NCI-H2081 treated with DMSO at 0.1 percent for 48 hours (cell line): ENCODE measurements at places on chromosomes 3 and 15.

- no peak for DNase-seq
These were observed 172.5 kb downstream of the NSMCE3 start for GRCh38 chr15:29097168-29097567.

- no peak for DNase-seq
These were observed 15.2 kb downstream of the TRAIP start for GRCh38 chr3:49841126-49841696.

GRCh38 chr15:20665653-20666052 lies 124.1 kb upstream of the GOLGA6L6 start:
- no peak for DNase-seq

GRCh38 chr3:194744826-194745225 lies 59.1 kb downstream of the FAM43A start:
- no peak for DNase-seq

DNA sequence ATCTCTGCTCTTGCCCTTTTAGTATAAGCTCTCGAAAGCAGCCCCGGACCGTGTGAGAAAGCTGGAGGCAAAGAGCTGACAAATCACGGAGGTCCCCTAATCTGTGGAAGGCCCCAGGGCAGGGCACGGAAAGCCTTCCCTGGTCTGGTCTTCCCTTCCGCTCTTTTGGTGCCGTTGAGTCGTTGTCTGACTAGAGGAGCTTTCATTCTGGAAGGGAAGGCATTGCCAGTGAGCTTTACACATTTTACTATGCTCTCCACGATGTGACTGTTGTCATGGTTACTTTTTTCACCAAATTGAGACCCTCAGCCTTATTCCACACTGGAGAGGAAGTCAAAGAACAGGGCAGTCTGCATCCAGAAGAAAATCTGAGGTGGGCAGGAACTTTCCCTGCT lies 71.7 kb downstream of the CYP19A1 start:
- DNase-seq, result no peak

DNA sequence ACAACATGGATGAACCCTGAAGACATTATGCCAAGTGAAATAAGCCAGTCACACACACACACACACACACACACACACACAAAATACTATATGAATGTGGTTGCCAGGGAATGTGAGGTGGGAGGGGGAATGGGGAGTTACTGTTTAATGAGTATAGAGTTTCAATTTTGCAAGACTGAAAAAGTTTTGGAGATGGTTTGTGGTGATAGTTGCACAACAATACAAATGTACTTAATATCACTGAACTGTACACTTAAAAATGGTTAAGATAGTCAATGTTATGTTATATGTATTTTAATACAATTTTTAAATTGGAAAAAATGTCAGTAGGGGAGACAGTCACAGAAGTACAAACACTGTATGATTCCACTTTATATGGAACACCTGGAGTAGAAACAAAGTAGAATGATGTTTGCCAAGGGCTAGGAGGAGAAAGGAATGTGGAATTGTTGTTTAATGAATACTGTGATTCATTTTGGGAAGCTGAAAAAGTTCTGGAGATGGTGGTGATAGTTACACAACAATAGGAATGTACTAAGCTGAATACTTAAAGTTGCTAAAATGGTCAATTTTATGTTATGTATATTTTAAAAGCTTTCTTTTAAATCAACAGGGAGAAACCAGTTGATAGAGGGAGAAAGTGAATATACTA lies 76.6 kb downstream of the RPL39L start:
- DNase-seq, result no peak

DNA sequence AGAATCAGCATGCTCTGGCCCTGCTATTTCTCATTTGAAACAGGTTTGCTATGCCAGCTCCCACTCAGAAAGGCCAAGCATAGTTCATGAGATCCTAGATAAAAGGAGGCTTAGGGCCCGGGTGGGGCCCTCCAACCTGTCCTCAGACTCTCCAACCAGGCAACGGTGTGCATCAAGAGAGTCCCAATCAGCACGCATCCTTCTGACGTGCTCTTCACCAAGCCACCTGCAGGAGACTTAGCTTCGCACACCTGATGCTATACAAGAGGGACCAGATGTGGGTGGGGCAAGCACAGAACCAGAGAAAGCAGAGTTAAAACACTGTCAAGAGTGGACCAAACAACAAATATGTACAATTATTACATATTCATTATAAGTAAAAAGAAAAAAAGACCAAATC lies 17.3 kb downstream of the STIMATE start:
- DNase-seq, result no peak

DNA sequence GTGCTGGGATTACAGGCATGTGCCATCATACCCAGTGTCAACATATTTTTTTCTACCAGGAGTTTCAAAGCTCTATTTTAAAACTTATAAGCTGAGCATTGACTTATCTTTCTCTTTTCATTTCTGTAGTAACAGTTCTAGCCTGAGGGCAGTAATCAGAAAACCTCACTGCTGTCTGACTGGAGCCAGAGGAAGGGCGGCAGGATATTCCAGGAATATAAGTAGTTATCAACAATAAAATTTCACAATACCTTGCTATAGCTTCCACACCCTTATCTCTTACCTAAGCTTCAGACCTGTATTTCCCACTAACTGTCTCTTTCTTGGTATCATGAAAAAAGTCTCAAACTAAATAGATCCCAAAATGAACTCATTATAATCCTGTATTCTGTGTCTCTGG lies 5.1 kb upstream of the NEDD4 start:
- DNase-seq, result no peak
